ENCODE measurements at places on chromosomes 7 and 10.

DNA sequence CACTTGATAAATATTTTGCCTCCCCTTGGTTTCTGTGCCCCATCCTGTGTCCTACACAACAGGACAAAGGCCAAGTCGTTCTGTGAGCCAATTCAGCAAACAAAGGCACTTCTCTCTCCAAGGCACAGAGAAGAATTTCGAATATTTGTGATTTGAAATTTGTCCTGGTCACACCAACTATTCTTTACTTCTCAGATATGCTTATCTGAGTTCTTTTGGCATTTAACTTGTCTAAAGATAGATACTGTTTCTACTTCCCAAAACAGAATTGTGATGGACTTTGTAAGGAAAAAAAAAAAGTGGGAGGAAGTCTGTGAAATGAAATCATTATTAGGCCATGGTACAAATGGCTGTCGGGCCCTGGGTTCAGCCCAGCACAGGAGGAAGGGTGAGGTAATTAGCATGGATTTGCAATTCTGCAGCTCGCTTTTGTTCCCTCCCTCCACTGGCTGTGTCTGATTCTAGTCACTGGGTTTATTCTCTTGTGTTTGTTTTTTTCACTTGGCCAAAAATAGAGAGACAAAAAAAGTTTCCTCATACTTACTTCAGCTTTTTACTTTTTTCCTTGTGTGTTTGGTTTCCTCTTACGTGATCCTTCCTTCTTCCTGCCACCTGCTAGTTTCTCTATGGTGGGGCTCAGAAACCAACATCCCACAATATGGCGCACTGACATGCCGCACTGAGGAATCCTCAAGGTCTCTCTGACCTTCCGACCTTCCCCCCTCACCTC lies 108.2 kb upstream of the MKLN1 start:
- no peak for DNase-seq
- peak overlapping the region; percentile 80 for H3K27ac ChIP-seq
- H3K27me3 ChIP-seq: no peaks in the 10 kb centered on the region
- peak overlapping the region; percentile 15 for H3K4me3 ChIP-seq
- H3K4me1 ChIP-seq: peaks cover 12% of the 10 kb centered on the region
- no peaks in the 10 kb centered on the region for H3K36me3 ChIP-seq

DNA sequence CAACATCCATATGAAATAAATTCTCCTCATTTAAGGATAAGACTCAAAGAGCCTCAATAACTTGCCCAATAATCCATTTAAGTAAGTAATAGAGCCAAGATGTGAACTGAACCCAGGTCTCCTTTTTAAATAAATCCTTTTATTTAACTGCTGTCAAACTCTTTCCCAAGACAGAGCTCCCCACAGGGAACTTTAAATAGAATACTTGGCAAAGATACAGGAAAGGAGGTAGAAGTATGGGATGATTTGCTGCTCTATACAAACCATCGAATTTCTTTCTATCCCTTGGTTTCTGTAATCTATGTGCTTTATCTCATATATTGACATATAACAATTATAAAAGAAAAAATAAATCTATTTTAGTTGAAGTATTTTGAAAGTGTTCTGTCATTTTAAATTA lies 295.9 kb downstream of the CSTF2T start:
- DNase-seq: no peak
- no peak overlapping the region for H3K4me3 ChIP-seq
- H3K27me3 ChIP-seq: no peaks in the 10 kb centered on the region
- H3K4me1 ChIP-seq: peaks cover 23% of the 10 kb centered on the region
- no peaks in the 10 kb centered on the region for H3K36me3 ChIP-seq

- H3K27me3 ChIP-seq: no peaks in the 10 kb centered on the region
- no peak for DNase-seq
- no peaks in the 10 kb centered on the region for H3K36me3 ChIP-seq
- H3K27ac ChIP-seq: no peak overlapping the region
- H3K4me1 ChIP-seq: no peaks in the 10 kb centered on the region
These were observed 166.8 kb downstream of the ETV1 start for GRCh38 chr7:13822678-13823077.

DNA sequence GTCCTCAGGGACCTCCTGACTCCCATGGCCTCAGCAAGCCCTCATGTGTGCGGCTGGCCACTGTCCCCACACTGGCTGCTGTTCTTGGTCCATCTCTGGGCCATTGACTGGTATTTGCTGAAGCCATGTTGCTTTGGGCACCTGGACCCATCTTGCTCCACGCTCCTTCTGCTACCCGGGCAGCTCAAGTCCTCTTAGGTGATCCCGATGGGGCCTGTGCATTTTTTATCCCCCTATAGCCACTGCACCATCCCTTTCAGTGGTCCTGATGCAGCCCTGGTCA lies 16.7 kb downstream of the RAMP3 start:
- no peak overlapping the region for H3K4me3 ChIP-seq
- H3K36me3 ChIP-seq: no peaks in the 10 kb centered on the region
- DNase-seq: no peak
- H3K4me1 ChIP-seq: no peaks in the 10 kb centered on the region
- no peak overlapping the region for H3K27ac ChIP-seq

GRCh38 chr10:53403688-53404087 lies 631.1 kb upstream of the MBL2 start:
- no peaks in the 10 kb centered on the region for H3K36me3 ChIP-seq
- H3K27me3 ChIP-seq: no peaks in the 10 kb centered on the region
- no peak overlapping the region for H3K4me3 ChIP-seq
- no peaks in the 10 kb centered on the region for H3K4me1 ChIP-seq
- H3K27ac ChIP-seq: no peak overlapping the region

- no peak for DNase-seq
- no peak overlapping the region for H3K27ac ChIP-seq
- no peaks in the 10 kb centered on the region for H3K4me1 ChIP-seq
- H3K4me3 ChIP-seq: no peak overlapping the region
These were observed 95.5 kb downstream of the PPP1R17 start for GRCh38 chr7:31782411-31782991.

Data from thoracic aorta (tissue), 2 donors.